GM20000 (cell line): ENCODE measurements at places on chromosomes 16 and 17.

- DNase-seq: no peak
Measured at GRCh38 chr17:57849163-57849873, 526 bp downstream of the MRPS23 start.

DNA sequence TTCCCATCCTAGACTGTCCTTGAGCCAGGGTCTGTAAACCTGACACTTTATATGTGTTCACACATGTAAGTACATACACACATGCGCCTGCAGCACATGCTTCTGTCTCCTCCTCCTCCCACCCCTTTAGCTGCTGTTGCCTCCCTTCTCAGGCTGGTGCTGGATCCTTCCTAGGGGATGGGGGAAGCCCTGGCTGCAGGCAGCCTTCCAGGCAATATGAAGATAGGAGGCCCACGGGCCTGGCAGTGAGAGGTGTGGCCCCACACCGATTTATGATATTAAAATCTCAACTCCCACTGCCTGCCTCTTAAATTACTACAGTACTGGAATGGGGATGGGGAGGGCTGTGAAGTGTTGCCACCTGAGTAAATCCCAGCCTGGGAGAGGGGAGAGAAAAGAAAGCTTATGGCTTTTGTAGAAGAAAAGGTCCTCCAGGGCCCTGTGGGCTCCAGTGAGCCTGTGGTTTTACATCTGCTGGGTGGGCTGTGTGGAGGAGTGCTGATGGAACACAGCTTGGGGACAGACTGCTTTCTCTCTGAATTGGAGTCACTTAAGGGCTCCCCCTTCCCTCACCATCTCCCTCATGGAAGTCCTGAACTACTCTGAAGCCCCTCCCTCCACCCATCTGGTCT lies 990 bp upstream of the WNK4 start:
- DNase-seq: no peak

DNA sequence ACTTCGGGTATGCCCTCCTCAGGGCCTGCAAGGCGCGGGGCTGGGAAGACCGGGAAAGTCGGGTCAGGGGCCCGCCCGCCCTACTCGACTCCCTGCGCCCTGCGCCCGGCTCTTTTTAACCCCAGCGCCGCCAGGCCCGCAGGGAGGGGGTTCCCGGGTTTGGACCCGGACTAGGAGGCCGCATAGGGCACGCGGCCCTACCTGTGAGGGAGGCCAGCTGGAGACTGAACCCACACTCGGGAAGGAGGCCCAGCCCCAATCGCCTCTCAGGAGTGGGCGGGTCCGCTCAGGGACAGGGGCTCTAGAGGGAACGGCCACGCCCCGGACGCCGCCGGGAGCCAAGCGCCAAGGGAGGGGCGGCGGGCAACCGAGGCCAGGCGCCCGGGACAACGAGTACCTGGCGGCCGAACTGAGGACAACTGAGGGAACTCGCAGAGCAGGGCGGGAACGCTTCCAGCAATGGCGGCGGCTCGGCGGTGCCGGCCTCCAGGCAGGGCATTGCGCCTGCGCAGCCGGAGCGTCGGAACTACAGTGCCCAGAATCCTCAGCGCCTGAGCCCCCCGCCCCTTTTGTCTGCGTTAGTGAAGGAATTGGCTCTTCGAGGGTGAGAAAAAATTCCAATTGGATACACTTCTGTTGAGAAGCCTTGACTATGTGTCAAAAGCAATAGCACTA lies at the start of gene ZNF624:
ZNF624 (minus strand) TSS at position 484 of the 675 bp plus-strand sequence.
- peak; percentile 94 for DNase-seq

DNA sequence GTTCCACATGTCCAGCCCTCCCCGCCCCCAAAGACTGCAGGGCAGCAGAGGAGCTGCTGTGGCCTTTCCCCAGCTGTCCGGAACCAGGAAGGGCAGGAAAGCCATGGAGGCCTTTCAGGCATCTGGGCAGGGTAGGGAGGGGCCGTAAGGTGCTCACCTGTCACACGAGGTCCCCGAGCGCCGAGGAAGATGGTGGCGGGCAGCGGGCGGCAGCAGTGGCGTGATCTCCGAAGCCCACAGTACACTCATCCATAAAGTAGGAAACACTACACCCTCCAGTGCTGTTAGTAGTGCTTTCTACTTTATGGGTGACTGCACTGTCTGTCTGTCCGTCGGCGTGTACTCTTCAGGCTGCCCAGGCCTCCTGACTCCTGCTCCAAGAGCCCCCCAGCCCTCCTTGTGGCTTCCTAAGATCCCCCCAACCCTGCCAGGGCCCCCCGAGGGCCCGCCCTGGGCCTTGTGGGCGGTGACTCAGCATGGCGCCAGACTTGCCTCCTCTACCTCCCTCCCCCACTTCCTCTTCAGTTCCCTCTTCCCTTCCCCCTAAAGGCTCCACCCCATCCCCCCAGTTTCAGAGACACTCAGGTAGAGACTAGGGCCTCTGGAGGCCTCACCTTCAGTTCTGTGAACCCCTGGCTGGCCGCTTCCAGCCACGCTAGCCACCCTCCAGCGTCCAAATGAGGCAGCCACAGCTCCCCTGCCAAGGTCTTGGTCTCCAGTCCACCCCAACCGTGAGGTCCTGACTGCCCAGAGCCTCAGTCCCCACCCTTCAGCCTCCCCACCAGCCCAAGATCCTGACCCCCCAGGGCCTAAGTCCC lies 2.6 kb upstream of the TSPOAP1 start:
- no peak for DNase-seq

DNA sequence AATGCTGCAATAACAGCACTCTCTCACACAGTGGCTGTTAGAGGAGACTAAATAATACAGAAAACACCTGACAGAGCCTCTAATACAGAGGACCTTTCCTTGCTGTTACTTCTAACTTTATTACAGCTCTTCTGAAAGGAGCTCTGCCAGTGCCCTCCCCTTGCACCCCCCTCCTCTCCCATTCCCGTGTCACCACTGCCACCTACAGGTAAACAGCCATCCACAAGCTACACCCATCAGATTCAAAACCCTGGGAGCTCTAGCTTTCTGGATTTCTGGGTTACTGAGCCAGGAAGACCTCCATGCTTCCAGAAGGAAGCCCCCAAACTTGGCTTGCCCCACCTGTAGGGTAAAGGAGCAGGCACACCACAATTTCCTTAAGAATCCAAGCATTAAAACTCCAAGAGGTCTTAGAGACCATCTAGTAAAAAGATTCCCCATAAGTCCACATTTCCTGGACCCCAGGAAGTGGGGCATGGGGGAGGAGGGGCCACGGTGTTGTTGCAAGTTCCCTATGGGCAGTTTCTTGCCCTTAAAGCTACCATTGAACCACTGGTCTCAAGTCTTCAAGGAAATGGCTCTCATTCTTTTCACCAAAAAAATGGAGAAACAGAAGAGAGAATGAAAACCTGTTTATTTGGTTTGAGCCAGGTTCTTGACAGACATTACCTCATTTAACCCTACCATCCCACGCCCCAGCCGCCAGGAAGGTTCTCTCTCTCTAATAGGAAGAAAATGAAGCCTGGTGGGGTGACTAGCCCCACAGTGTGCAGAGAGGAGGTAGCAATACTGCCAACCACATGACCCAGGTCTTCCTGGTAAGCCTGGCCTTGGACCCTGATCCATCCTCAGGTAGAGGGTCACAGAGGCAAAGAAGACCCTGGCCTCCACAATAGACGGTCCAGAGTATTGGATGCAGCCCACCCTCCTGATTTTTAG lies 52.8 kb downstream of the TOM1L2 start:
- DNase-seq: peak; percentile 83

DNA sequence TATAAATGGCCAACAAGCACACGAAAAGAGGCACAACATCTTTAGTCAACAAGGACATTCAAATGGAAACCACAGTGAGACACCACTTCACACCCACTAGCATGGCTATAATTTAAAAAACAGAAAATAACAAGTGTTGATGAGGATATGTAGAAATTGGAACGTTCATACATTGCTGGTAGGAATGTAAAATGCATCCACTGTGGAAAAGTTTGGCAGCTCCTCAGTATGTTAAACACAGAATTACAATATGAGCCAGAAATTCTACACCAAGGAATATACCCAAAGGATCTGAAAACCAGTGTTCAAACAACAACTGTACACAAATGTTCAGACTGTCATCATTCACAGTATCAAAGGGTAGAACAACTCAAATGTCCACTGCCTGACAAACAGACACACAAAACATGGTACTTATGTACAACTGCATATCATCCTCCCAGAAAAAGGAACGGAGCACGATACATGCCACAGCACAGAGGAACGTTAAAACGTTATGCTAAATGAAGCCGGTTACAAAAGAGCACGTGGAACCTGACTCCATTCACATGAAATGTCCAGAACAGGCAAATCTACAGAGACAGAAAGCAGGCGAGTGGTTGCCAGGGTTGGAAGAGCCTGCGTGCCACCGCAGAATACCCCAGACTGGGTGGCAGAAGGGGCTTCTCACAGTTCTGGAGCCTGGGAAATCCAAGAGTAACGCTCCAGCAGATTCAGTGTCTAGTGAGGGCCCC lies 32.8 kb upstream of the METRNL start:
- DNase-seq: no peak

GRCh38 chr17:8832711-8833352 lies 33.7 kb upstream of the MFSD6L start:
- DNase-seq: peak; percentile 69

- no peak for DNase-seq
Measured at GRCh38 chr16:25877103-25877502, 185.3 kb downstream of the HS3ST4 start.

DNA sequence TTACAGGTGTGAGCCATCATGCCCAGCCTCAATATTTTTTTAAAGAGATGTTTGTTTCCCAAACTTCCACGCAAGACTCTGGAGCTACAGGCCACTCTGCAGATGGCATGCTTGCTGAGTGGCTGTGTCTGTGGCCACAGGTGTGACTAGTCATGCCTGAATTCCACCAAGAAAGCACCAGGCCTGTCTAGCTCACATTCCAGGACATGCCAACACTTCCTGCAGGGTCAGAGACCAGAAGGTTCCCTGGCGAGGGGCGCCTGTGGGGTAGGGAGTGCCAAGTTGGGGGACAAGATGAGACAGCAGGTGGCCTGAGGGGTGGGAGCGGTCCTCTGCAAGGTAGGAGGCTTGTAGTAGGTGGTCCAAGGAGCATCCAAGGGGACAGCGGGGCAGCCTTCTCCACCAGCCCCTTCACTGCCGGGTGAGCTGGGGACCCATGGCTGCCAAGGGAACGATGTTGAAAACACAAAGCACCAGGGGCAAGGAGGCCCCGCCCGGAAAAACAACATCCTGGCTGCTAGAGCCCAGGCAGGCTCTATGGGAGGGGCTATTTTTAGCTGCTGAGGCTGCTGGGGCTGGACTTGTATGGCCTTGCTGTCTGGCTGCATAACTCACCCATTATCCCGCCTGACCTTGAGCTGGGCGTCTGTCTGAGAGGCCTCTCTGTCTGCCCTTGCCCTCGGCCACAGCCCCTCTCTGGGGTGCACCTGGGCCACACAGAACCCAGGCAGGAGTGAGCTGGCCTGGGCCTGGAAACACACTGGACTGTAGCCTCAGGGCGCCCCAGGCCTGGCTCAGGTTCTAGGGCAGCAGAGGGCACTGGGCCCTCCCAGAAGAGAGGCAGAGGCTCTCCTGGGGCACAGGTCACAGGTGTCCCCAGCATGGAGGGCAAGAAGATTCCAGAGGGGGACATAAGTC lies 5.7 kb downstream of the TRIM47 start:
- no peak for DNase-seq

DNA sequence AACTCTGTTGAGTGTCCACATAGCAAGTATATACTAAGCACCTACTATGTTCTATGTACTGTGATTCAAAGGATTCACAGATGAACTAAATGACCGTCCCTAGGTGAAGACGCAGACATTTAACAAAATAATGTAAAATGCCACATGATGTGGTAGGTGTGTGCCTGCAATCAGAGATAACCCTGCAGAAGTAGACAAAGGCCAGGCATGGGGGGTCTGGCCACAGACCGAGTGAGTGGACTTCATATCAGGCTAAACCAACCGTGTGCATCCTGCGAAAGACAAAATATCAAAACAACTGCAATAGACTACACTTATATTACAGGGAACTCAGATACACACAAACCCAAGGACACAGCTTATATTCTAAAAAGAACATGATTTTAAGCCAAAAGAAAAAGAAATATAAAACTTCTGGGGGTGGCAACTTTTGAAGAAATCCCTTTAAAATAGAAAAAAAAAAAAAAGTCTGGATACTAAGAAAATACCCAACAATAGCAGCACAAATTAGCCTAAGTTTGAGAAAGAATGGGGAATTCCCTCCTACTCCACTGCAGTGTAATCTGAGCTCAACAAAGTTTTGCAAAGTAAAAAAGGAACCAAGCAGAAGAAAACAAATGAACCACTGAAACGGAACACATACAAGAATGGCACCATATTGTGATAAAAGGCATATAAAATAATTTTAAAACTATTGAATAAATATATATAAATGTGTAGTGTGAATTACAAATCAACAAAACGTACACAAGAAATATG lies 12.3 kb downstream of the HSDL1 start:
- peak; percentile 39 for DNase-seq

DNA sequence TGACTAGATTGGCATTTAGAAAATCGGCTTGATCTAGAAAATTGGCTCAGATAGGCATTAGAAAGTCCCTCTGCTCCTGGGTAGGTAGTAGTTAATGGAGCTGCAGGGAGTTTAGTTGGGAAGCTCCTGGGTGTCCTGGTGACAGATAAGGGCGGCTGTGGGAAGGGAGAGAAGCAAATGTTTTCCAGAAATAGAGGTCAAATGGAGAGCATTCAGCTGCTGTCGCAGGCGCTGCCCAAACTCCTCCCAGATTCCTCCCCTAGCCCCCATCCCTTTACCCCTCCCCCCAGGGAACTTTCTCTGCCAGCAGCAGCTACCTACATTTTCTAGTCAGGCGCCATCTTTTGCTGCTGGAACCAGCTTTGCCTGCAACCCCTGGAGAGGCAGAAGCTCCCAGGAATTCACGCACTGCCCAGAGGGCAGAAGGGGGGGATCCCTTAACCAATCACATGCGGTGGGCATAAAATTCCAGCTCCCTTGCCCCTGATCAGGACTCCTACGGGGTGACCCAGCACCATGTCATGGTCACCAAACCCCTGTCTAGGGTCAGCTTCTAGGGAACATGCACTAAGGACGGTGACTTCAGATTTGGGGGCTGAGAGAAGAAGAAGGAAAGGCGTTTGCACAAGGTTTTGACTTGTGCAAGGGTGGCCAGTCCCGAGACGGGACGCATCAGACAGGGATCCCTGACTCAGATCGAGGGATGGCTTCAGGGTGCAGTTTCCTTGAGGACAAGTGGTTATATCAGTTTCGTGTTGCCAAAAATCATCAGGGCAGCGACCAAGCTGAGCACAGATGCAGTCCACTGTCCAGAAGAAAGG lies 43.8 kb downstream of the SOCS1 start:
- no peak for DNase-seq

DNA sequence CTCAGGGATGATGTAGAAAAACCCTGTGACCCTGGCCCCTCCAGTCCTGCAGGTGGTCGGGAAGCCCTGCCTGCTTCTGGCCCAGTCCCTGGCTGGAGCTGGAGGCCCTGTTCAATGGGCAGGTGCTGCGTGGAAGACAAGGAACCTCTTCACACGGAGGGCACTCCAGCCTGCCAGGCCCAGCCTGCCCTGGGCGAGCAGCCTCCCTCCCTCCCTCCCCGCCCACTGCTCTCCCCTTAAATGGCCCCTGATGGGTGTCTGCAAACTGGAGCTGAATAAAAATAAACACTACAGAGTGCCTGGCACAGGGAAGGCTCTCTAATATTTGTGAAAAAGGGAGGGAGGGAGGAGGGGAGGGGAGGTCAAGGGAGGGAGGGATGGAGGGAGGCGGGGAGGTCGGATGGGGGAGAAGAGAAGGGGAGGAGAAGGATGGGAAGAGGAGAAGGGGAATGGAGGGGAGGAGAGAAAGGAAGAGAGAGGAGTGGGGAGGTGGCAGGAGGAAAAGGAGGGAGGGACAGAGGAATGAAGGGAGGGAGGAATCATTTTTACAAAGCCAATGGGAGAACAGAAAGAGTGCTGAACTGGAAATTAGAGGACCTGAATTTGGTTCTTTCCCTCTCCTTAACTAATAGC lies 222.8 kb upstream of the TNRC6C start:
- no peak for DNase-seq

- DNase-seq: no peak
Measured at GRCh38 chr17:44909681-44910144, 5.6 kb downstream of the GFAP start.
